Kidney (tissue), 22 donors: ENCODE measurements at places on chromosomes 1 and 21. TPM values are rescaled to one million over a fixed set of nuclear protein-coding genes. Genes with fewer than 3 reads are reported as not detected.

PRRX1 gene
- 8.1 TPM for total RNA-seq

STYXL2 gene
- 0.38 TPM for total RNA-seq

IRF6 gene
- total RNA-seq = 37.1 TPM

OPTC gene
- total RNA-seq = not detected

CD5L gene
- 0.19 TPM for total RNA-seq

CCDC185 gene
- 0.13 TPM for total RNA-seq

PDZK1IP1 gene
- total RNA-seq = 245 TPM

PGD gene
- total RNA-seq = 72.8 TPM

HES2 gene
- 1.3 TPM for total RNA-seq

CHODL gene
- 2.0 TPM for total RNA-seq

DNA sequence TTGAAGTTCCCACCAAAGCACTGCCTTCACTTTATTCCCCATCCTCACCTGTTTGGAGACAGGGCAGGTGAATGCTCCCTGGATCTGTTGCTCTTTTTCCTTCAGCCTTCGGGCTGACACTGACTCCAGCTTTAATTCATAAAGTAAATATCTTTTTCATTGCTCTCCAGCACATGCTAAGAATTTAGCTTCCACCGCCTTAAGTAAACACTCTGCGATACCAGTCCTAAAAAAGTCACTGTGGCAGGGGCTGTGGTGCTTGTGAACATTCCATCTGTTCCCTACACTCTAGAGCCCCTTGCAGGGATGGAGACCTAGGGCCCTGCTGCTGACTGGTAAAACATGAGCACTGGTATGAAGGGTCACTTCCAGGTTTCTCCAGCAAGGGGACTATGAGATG lies 896 bp upstream of the PLA2G2A start:
- no peak for DNase-seq

DNA sequence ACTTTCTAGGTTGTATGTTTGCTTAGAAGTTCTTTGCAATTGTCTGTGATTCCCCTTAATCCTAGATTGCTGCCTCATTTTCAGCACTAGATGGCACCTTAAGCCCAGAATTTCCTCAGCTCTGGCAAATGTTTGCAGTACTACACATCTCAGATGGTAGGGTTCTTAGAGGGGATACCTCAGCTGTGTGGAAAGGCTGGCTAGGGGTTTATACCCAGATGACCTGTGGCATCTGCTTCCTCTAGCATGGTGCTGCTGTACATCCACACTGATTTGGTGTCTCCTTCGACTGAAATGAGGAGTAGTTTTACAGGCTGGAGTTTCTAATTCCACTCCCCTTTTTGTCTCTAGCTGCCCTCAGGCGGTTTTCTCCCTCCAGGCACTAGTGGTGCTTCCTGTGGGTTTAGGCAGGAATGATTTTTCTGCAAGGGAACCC lies 23.5 kb downstream of the ASB17 start:
- no peak for DNase-seq

- DNase-seq = no peak
Measured at GRCh38 chr1:199041173-199041914, 402.5 kb downstream of the PTPRC start.

DNA sequence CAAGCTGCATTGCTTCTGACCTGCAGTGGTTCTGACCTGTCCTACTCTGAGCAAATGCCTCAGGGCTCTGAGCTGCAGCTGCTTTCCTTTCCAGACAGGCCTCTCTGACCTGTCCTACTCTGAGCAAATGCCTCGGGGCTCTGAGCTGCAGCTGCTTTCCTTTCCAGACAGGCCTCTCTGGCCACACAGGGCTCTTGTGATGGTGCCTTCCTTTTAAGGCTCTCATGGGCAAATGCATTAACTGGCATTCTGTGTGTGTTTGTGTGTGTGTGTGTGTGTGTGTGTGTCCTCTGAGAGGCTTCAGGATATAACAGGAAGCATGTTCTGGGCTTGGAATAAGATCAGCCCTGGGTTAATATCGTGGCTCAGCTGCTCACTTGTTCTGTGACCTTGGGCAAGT lies 131.3 kb downstream of the NTPCR start:
- DNase-seq = peak; percentile 27

GRCh38 chr1:204178487-204179281 lies 12.5 kb upstream of the REN start:
- DNase-seq = no peak

- DNase-seq = peak; percentile 19
Measured at GRCh38 chr1:180532854-180533253, 25.9 kb upstream of the OVAAL start.

- no peak for DNase-seq
Measured at GRCh38 chr1:216325336-216325735, 97.9 kb downstream of the USH2A start.

DNA sequence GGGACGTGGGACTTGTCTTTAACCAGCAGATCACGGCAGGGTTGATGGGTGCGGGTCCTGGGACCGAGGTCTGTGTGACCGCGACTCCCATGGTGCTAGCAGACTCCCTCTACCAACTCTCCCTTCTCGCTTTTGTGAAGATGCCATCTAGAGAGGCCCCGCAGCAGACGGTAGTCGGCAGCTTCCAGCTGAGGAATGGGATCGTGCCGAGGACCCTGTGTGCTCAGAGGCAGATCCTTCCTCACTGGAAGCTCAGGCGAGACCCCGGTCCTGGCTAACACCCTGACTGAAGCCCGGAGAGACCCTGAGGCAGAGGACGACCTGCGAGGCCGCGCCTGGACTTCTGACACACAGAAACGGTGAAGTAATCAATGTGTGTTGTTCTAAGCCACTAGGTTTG lies 12.5 kb upstream of the SPATC1L start:
- DNase-seq = no peak

DNA sequence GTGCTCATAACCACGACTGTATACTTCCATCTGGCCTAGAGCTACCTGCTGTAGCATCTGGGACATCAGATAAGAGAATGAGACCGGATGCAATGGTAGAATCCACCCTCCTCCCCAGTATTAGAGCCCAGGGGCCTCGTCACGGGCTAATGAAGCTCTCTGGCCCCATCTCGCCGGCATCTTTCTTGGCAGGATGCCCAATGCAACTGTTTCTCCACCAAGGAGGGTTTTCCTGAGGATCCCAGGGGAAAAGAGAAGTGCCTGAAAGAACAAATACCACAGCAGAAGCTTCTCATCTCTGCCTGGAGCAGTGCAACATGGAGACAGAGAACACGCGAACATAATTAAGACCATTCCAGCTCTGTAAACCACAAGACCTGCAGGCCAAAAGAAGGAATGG lies 80.0 kb downstream of the VWA5B1 start:
- DNase-seq = no peak

GRCh38 chr1:200893411-200893901 lies 1.2 kb upstream of the INAVA start:
- peak; percentile 67 for DNase-seq

- no peak for DNase-seq
Measured at GRCh38 chr21:43937051-43937832, 72.2 kb downstream of the AGPAT3 start.

GRCh38 chr1:243731974-243732625 lies 117.9 kb downstream of the AKT3 start:
- no peak for DNase-seq

- DNase-seq = no peak
Measured at GRCh38 chr1:11948822-11949458, 14.4 kb downstream of the PLOD1 start.

GRCh38 chr1:62159940-62160348 lies 34.7 kb upstream of the L1TD1 start:
- DNase-seq = no peak

DNA sequence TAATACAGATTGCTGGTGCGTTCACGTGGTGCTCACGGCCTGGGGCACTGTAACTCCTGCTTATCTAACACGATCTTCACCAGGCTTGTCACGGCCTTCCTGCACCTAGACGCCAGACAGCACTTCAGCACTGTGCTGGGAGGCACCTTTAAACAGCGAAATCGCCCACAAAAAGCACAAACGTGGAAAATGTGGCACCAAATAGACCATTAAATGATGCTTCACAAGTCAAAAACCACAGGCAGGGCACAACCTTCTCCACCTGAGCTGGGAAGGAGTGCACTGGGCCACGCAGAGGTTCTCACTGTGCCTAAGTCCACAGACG lies 20.0 kb downstream of the IBA57 start:
- DNase-seq = no peak

- no peak for DNase-seq
Measured at GRCh38 chr1:41738475-41738874, 180.2 kb downstream of the HIVEP3 start.

DNA sequence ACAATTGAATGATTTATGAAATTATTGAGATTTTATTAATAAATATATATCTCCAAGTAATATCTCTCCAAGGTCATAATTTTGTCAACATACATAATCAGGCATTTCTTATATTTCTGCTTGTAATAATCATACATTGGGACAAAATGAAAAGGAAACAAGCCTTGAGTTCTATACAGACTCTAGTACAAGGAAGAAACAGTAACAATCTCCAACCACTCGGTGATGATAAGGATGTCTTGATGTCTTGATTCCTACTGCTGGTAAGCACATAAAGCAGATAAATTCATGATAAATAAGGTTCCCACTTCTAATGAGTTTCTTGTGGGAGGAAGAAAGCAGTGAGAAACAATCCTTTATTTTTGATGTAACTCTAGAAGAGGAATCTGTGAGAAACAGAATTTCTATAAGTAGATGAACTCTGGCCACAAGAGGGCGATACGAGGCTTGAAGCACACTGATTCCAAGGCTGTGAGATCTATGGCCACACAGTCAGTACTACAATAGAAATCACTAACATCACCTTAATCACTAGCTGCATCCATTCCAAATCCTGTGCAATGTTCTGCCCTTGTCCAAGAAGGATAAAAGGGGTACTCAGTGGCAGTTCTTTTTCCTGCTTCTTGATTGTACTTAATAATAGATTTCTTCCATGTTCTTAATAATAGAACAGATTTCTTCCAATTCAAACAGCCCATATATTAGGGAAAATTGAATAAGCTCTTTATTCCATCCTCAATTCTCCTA lies 41.4 kb upstream of the LRRC8B start:
- DNase-seq = peak; percentile 90

DNA sequence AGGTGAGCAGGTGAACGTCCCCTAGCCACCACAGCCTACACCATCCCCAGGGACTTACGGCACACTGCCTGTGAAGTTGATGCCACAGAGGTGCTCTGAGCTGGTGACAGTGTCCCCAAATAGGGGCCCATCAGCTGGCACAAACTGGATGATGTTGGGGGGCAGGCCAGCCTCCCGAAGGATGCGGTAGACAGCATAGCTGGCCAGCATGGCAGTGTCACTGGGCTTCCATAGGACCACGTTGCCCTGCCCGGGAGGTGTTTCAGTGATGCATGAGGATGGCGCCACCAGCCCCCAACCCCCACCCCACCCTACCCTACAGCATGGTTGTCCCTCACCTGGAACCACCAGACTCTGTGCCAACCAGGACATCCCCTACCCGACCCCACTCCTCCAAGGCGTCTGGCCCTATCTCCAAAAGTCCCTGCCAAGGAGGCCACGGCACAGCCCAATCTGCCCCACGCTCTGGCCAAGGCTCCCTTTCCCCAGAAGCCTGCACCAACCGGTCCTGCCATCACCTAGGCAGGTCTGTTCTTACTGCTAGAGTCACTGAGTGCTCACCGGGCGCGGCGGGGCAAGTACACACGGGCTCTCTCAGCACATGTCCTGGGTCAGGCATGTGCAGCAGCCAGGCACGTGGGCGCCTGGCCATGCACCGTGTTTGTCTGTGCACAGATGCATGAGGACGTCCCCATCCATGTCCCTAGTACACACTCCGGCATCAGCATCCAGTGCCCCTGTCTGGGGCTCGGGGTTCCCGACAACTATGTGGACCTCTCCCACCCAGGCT lies 20.5 kb downstream of the ALDH4A1 start:
- peak; percentile 90 for DNase-seq

GRCh38 chr1:77582905-77583304 lies 99.6 kb downstream of the ZZZ3 start:
- no peak for DNase-seq

- DNase-seq = no peak
Measured at GRCh38 chr1:59016390-59016789, 232.5 kb upstream of the JUN start.

GRCh38 chr21:42552407-42553336 lies 39.0 kb downstream of the SLC37A1 start:
- no peak for DNase-seq
